ENCODE measurements at places on chromosomes 4 and X. TPM values are rescaled to one million over a fixed set of nuclear protein-coding genes. Genes with fewer than 3 reads are reported as not detected.

ASIC5 gene
- not detected for total RNA-seq

MTCP1 gene
- total RNA-seq = 16.3 TPM

FAM47A gene
- not detected for total RNA-seq

HEPH gene
- total RNA-seq = not detected

DUSP21 gene
- total RNA-seq = not detected

NEIL3 gene
- total RNA-seq = 8.9 TPM

EPHA5 gene
- total RNA-seq = 0.14 TPM

FAM50A gene
- 123 TPM for total RNA-seq

LIMCH1 gene
- 55.2 TPM for total RNA-seq

CCKAR gene
- total RNA-seq = not detected

GPR143 gene
- 0.42 TPM for total RNA-seq

GIMD1 gene
- total RNA-seq = not detected

HAND2 gene
- total RNA-seq = 0.55 TPM

NEUROG2 gene
- not detected for total RNA-seq

GRIA3 gene
- total RNA-seq = not detected

TENM3 gene
- 1.4 TPM for total RNA-seq

MAGED4B gene
- 10.0 TPM for total RNA-seq

OCIAD1 gene
- 130 TPM for total RNA-seq

ELOVL6 gene
- total RNA-seq = 19.5 TPM

AREG gene
- total RNA-seq = 23.9 TPM

GPR50 gene
- 0.34 TPM for total RNA-seq

ATP1B4 gene
- total RNA-seq = 0.02 TPM

CYLC1 gene
- total RNA-seq = not detected

ABCG2 gene
- 18.6 TPM for total RNA-seq

TBX22 gene
- total RNA-seq = not detected

GAGE12H gene
- total RNA-seq = not detected

NUDT11 gene
- total RNA-seq = 3.0 TPM

SHROOM2 gene
- 1.0 TPM for total RNA-seq

SERTM2 gene
- not detected for total RNA-seq

TRIM60 gene
- not detected for total RNA-seq

GUCY1A1 gene
- not detected for total RNA-seq

FGFR3 gene
- 1.8 TPM for total RNA-seq

UGT2A2 gene
- not detected for total RNA-seq

MMRN1 gene
- total RNA-seq = not detected

TNIP3 gene
- 0.43 TPM for total RNA-seq

CCSER1 gene
- total RNA-seq = not detected

RAB33A gene
- 0.11 TPM for total RNA-seq

P2RY4 gene
- not detected for total RNA-seq

SMAD1 gene
- 10.9 TPM for total RNA-seq

XAGE1B gene
- total RNA-seq = 232 TPM

HELT gene
- total RNA-seq = not detected

Data from A549 treated with dexamethasone at 1 μM for 4 hours (cell line).